Activated naive CD8-positive, alpha-beta T cell treated with anti-CD3 and anti-CD28 coated beads, Interleukin-2, amount 50 U/mL, for 24 hours (primary cell): ENCODE measurements at places on chromosomes 1 and 21.
A peak's percentile ranks its signal among the peaks of the same experiment; 100 is the strongest.

DNA sequence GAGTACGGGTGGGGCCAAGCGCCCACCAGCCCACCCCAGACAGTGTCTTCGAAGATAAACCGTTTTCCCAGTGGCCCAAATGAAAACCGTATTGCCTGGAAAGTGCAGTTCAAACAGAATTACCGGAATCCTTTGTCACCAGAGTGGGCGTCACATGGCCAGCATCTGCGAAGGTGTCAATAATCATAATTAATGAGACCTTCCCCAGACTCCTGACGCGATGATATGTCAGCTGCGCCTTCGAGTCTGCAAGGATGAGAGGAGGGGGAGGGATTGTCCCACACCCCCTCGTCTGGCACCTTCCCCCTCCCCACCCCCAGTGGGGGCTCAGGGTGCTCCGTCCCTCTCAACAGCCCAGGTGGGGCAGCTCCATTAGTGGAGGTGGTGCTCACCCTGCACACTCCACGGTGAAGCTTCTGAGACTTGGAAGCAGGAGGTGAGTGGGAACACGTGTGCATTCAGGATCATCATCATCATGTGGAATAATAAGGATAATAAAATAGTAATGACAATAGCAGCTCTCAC, 215.1 kb downstream of the PTPRU start:
- no peak for DNase-seq

DNA sequence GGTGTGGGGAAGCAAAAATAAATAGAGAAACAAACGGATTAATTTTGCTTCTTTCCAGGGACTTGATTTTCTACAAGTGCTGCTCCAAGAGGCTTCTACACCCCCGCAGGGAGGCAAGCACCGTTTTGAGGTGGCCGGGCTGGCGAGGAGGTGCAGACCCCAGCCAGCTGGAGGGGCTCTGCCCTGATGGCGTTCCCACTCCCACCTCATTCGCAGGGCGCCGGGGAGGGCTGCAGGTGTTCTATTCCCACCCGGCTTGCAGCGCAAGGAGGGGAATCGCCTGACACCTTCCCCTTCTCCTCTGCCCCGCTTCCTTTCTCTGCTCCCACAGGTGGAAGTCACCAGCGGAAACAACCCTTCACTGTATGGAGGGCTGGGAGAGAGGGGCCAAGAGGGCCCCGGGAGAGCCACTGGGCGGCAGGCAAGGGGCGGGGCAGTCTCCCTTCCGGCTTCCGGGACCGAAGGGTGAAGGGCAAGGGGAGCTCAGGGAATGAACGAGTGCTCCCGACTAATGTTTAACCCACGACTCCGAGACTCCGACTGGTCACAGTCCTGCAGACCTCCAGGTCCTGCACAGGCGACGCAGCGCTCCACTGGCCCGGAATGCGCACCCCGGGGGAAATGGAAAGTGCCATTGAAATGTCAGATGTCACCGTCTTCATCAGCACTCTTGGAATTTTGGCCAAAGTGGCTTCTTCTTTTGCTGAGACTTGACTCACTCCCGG, 29.1 kb downstream of the TEX35 start:
- DNase-seq = peak; percentile 56

- DNase-seq = no peak
Measured at GRCh38 chr1:22776035-22776613, 65.5 kb downstream of the EPHB2 start.

DNA sequence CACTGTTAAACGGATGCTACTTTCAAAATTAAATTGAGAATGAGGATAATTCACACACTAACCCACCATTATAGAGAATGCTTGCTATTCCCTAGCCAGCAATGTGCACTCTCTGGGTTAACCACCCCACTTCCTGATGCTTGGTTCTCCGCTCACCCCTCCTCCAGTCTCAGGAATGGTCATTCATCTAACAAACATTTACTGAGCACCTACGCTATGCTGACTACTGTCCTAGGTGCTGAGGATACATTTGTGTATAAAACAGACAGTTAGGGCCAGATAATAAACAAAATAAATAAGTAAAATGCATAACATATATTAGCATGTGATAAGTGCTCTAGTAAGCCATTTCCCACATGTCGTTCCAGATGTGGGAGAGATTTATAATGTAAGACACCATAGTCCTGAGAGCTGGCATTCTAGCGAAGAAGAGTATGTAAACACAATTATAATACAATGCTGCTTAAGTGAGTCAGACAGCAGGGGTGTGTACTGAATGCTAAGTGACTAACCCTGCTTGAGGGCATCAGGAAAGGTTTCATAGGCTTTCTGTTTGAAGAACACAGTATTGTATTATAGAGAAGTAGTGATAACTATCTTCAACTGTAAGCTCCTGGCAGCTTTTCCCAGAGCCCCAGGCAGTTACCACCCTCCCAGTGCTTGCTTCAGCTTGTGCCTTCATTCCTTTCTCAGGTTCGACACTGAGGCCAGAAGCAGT, 126.7 kb upstream of the CACHD1 start:
- DNase-seq = no peak

GRCh38 chr1:107649023-107649422, 316.0 kb downstream of the VAV3 start:
- DNase-seq = no peak

DNA sequence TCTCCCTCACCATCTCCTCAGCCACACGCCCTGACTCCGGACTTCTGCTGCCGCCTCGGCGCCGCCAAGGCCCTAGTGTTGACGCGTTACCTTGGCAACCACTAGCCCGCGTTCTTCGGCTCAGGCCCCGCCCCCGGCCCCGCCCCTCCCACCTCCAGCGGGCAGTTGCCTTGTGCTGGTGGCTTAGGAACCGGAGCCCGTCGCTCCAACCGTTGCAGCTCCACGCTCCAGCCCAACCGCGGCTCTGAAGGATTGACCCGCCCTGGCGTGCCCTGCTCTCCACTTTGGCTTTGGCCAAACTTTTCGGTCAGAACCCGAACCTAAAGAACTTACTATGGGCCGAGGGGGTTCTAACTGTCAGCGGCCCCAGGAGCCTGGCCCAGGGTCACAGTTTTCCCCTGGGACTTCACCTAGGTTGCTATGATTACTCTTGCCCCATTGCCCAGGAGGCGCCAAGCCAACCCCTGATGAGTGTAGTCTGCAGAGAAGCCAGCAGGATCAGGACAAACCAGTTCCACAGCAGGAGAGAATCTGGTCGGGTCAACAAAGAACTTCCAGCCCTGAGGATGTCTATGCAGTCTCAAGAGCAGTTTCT, at the start of gene CFAP45:
Gene CFAP45, minus strand, starts transcription at position 80 of the 595 bp plus-strand sequence. Its CDS starts 67 bp downstream, at position 13.
- no peak for DNase-seq

GRCh38 chr1:207897188-207897587, 13.7 kb downstream of the CD34 start:
- no peak for DNase-seq

DNA sequence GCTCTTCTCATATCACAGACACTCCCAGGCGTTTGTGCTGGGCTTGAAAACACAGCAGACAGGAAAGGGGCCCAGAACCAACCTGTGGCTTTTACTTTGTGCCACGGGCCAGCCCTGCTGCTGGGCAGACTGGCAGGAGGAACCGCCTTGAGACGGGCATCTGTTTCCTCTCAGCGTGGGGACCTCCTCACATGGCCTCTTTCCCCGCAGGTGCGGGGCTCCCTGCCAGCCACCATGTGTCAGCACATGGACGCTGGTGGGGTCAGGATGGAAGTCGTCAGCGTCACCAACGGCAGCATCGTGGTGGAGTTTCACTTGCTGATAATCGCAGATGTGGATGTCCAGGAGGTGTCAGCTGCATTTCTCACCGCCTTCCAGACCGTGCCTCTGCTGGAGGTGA, 47.8 kb downstream of the UMODL1 start:
- DNase-seq = peak; percentile 13

GRCh38 chr1:54991939-54992338, 6.8 kb upstream of the BSND start:
- DNase-seq = no peak

DNA sequence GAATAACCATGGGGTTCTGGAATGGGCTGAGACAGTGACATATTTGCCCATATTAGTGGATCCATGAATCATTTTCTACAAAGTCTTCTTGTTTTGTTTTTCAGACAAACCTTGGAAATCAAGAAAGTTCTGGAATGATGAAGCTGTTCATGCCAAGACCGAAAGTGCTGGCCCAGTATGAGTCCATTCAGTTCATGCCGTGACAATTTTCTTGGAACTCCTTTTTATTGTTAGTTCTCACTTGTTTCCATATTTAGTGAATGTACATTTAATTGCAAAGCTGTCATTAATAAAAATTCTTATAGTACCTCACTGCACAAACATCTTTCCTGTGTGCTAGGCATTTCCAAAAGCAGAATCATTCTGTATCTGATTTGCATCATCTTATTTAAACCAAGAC, 100.6 kb upstream of the KCNJ15 start:
- no peak for DNase-seq

GRCh38 chr1:207346513-207346912, 25.0 kb downstream of the CD55 start:
- no peak for DNase-seq

- no peak for DNase-seq
Measured at GRCh38 chr1:198361237-198361767, 179.2 kb downstream of the ATP6V1G3 start.

- peak; percentile 53 for DNase-seq
Measured at GRCh38 chr1:170670802-170671628, 7.1 kb downstream of the PRRX1 start.

GRCh38 chr1:5161372-5161771, 507.0 kb downstream of the AJAP1 start:
- DNase-seq = no peak

- DNase-seq = no peak
Measured at GRCh38 chr1:90836345-90836679, 119.2 kb upstream of the BARHL2 start.

DNA sequence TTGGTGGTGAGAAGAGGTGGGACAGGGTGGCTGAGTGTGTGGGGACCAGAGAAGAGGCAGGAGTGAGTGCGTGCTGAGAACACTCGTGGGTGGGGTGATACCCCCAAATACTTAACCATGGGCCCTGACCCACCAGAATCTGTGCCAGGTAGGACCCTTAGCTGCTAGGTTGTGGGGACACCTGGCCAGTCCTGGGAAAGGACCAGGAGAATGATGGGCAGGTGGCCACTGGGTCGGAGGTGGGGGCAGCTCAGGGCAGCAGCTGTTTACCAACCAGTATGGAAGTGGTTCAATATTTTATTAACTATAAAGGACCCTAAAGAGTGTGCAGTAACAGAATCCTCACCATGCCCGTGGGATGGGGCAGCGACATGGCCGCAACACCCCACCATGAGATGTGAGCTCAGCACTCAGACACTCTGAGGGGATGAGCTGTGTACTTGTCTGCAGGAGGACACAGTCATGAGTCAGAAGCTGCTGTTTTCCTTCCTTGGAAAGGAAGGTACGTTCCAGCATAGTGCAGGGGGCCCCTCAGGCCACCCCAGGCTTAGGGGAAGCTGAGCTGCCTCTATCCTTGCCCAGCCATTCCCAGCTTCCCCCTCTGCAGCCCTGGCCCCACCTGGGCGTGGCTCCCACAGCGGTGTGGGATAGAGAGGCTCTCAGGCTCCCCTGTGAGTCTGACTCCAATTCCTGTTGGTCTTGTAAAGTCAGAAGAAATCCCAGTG, 25.4 kb downstream of the TEX35 start:
- DNase-seq = no peak

GRCh38 chr1:67777440-67777839, 55.8 kb downstream of the GNG12 start:
- DNase-seq = no peak

DNA sequence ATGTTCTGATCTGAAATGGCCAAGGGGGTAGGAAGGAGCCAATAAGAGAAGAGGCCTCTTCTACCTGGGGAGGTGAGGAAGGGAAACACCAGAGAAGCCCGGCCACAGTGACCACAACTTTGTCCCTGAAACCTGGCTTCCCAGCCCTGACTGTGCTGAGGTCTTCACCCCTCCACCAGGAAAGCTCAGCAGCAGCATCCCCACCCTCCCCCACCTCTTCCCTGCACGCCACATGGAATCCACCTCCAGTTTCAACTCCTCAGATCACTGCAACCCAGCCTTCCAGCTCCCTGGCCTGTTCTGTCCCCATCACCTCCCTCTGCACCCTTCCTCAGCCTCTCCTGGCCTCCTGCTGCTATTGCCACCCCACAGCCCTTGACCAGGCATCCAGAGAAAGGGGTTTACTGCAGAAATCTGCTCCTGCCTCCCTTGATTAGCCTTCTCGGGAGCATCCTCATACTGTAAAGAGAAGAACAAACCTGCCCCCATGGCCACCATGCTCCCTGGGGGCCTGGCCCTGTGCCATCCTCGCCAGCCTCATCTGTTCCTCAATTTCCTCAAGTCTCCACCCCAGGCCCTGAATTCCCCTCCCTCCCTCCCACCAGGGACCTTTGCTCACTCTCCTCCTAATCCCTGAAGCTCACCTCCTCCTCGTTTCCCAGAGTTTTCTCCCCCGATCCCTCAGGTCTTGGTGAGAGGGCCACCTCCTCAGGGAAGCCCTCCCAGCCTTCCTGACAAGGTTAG, 450.9 kb downstream of the MATN1 start:
- no peak for DNase-seq

- DNase-seq = peak; percentile 79
Measured at GRCh38 chr1:23624440-23624839, 65.1 kb upstream of the ID3 start.

GRCh38 chr21:46436621-46437020, 22.1 kb upstream of the DIP2A start:
- DNase-seq = no peak

DNA sequence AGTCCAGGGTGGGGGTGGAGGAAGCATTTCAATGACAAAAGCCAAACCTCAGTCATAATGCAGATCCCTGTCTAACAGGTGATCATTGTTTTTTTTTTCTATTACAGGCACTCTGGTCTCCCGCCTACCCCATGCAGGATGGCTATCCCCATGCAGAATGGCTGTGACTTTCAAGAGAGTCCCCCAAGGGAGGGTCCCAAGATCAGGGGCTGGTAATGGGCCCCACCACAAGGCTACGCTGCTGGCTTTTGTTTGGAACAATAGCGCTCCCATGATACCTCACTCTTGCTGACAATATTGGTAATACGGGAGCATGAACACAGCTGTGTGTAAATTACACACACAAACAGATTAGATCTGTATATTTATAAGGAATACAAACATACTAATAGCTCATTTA, 119.4 kb downstream of the SLC45A1 start:
- DNase-seq = no peak

GRCh38 chr1:229619614-229620013, 6.3 kb downstream of the TAF5L start:
- DNase-seq = no peak

DNA sequence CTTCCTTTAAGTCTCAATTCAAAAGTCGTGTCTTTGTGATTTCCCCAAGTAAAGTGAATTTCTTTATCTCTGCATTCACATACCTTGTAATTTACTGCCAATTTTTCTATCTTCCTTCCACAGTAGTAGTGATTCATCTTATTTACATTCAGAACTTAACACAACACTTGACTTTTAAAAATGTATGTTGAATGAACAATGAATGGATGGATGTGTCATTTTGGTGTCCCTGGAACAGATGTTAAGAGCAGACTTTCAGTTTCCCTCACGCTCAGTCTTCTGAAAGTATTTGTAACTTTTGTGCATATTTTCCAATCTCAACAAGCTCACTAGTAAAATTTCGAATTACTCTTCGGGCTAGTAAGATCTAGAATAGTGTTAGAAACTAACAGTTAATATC, 352.0 kb downstream of the HHIPL2 start:
- DNase-seq = no peak
